Activated gamma-delta T cell (primary cell): ENCODE measurements at places on chromosomes 5 and 9.

DNA sequence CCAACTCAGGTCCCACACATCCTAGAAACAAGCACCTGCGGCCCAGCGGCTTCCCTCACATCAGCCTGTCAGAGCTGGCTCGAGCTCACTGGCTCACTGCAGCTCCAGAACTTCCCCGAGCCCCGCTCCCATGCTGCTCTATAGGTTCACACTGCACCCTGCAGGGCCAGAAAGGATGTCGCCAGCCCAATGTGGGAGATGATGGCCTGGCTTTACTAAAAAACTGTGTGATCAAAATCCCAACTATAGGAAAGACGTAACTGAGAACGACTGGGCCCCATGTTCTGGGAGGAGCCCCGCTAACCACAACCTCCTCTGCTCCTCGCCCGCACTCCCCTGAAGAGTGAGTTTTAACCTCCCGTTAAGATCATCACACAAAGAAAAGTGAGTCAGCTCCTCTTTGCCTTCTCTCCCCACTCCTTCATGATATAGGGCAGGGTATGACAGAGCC, 4.6 kb downstream of the SURF4 start:
- peak; percentile 25 for DNase-seq

GRCh38 chr9:130661451-130662098, 2.8 kb upstream of the PRDM12 start:
- no peak for DNase-seq

DNA sequence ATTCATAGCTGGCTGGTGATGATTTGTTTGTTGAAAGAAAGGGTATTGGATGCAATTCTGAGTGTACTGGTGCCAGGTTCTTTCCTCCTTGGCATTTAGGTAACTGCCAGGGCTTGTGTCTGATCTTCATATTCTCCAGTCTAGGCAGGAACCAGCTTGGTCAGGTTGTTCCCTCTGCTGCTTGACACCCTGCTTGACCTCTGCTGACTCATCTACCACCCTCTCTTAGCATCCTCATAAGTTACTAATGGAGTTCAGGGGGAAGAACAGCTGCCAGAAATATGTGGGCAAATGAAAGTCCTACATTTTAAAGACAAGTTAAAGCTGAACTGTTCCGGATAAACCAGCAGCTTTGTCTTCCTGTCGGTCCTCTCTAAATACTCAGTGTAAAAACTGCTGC, 116.1 kb upstream of the TNC start:
- DNase-seq = no peak

DNA sequence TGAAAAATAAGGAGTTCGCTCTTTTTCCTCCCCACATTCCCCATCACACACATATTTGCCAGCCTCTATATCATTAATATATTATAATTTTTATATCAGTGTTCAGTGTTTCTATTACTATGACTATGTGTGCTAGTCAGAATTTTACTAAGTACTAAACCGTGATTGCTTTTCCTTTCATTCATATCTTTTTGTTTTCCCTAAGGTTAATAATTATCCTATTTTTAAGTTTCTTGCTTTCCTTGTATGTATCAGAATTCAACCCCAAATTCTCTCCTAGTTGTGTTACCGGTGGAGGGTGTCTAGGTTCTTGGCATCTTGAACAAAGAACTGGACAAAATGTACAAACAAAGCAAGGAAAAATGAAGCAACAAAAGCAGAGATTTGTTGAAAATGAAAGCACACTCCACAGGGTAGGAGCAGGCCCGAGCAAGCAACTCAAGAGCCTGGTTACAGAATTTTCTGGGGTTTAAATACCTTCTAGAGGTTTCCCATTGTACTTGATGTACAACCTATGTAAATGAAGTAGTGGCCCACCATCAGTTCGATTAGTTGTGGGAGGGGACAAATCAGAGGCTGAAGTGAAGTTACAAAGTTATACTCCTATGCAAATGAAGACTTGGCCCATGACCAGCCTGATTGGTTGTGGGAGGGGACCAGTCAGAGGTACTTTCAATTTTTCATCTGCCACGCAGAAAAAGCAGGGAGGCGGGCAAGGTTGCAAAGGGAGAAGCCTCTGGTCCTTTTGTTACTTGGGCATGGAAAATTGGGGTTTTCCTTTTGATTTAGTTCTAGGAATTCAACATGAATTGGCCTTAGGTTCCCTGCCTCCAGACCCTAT, 43.8 kb downstream of the KIAA1191 start:
- no peak for DNase-seq

DNA sequence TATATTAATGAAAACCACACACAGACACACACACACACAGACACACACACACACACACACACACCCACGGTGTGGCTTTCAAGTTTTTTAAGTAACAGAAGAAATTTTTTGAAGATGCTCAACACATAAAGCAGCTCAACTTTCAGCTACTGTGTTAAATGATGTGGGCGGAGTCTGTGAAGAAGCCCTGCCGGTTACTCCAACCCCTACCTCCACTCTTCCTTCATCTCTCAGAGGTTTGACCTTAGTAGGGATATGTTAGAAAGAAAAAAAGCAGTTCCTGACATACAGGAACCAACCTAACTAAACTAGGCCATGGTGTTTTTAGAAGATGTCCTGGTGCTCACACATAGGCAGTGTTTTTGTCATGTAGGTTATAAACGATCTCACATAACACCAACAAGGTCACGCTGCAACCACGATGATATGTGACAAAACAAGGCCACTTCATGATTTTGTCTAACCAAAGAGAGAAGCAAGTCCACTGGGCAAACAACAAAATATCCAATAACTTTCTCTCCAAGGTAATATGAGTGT, 112.8 kb downstream of the EMB start:
- no peak for DNase-seq
